Cortex of kidney (tissue), 1 donor: ENCODE measurements at places on chromosomes 6 and 20.

- no peak for DNase-seq
Measured at GRCh38 chr20:45510242-45510862, 5.1 kb downstream of the SPINT3 start.

- DNase-seq, result no peak
Measured at GRCh38 chr6:24990236-24990845, 54.6 kb upstream of the RIPOR2 start.

- no peak for DNase-seq
Measured at GRCh38 chr6:154593122-154593521, 82.6 kb upstream of the CNKSR3 start.

DNA sequence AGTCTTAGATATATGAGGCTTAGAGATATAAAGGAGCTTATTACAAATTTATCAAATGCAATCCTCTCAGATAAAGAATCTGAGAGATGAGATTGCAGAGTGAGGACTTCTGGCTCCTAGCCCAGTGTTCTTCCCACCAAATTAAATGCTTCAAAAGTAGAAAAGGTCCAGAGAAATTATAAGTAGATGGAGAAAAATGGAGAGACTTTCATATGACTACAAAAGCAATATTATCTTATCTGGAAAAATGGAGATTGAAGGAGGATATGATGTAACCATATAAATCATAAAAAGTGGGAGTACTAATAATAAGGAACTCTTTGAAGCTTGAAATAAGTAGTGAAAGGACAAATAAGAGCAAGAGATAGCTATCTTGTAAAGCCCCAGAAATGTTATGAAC lies 2.8 kb downstream of the KCTD20 start:
- no peak for DNase-seq

GRCh38 chr6:101486124-101486523 lies 92.6 kb downstream of the GRIK2 start:
- no peak for DNase-seq

GRCh38 chr6:31627690-31628287 lies 7.3 kb downstream of the PRRC2A start:
- DNase-seq, result no peak
